ENCODE measurements at places on chromosomes 7 and 10.

DNA sequence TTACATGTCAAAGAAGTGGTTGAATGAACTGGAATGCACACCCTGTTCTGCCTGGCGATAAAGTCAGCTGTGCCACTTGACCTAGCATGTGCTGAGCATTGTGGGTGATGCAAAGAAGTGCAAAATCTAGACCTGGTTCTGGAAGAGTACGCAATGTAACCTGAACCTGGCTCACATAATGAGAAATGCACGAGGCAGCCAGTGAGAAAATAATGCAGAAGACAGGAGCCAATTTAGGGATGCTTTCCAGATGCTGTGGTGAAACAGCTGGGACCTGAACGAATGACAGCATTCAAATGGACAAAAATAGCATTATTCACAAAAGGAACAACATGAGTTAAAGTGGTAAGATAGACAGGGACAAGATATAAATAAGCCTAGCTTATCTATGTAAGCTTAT lies 402.6 kb downstream of the SORCS1 start:
- no peak for DNase-seq

DNA sequence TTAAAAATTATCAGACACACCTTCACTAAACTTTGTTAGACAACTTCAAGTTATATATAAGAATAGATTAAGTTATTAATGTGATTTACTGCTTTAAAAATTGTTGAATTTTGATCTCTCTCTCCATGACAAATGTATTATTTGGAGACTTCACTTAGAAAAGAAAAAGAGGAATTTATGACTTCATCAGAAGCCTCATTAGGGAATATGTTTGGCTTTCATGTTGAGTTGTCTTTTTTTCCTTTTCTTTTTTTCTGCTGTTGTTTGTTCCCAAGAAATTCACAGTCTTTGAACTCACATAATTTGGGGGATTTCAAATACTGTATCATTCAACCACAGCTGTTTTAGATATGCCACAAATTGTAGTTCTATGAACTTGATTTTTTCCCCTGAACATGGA lies 149.5 kb downstream of the PPP1R9A start:
- DNase-seq = no peak

GRCh38 chr7:69906283-69906995 lies 308.2 kb downstream of the AUTS2 start:
- DNase-seq = no peak

- no peak for DNase-seq
These were observed 588.0 kb upstream of the LRRN3 start for GRCh38 chr7:110502888-110503465.

GRCh38 chr10:118442032-118442431 lies 99.9 kb upstream of the FAM204A start:
- DNase-seq = no peak

DNA sequence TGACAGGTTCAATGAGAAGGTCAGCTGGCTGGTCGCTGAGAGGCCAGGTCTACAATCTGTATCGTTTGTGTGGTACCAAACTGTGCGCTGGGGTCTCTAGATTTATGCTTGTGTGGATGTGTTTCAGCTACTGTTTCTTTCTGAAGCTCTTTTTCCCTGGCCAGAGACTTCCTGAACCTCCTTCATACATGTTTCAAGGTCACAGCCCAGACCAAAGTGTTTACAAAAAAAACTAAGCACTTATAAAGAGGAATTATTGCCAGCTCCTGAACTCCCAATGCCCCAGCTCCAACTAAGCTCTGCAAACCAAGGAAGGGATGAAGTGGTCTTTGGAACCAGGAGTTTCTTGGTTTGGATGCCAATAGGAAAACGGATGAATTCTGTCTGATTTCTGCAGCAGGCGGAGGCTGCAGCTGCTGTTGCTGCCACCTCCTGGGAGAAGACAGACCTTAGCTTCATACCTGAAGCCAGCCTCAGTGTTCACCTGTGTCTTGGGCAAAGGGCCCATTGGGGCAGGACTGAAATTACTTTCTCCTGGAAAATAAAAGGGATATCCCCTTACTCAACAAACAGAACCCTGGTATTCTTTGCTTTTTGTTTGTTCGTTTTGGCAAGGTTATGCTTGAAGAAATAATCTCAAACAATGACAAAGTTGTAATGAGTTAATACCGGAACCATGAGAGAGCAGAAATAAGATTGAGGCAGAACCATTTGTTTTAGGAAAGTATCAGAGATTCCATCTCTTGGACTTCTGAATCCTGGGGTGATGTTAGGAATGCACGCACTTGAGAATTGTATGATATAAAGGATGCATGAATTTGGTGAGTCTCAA lies 24.6 kb upstream of the MKLN1 start:
- no peak for DNase-seq

DNA sequence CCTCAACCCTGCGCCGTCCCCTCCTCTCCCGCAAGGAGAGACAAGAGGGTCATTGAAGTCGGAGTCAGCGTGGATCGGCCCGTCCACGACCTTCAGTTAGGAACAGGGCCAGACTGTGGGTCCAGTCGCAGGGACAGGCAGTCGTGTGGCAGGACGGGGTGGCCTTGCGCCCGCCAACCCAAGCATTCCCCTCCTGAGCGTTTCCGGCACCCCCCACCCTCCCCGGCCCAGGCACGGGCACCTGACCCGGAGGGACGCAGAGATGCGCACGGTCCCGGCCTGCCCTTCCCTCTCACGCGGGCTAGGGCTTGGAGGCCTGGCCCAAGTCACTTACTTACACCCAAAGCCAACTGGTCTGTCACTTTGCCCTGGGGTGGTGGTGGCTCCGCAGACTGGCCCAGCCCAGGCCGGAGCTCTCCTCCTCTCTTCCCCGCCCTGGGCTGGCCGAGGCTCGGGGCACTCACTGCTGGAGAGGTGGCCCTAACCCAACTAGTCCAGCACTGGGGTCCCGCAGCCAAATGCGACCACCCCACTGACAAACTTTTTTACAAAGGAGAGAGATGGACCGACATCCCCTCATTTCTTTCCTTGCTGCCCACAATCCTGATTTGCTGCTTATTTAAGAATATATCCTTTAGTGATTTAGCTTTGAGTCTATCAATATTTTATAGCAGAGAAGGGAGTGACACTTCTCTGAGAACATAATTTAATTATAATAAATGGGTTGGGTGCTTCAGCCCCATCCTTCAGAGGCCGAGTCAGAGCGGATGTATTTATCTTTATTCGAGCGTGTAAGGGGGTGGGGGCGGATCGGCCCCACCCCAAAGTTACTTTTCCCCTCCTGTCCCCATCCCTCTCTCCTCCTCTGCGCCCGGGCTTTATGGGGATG lies 1.2 kb upstream of the UNCX start:
- DNase-seq = no peak

DNA sequence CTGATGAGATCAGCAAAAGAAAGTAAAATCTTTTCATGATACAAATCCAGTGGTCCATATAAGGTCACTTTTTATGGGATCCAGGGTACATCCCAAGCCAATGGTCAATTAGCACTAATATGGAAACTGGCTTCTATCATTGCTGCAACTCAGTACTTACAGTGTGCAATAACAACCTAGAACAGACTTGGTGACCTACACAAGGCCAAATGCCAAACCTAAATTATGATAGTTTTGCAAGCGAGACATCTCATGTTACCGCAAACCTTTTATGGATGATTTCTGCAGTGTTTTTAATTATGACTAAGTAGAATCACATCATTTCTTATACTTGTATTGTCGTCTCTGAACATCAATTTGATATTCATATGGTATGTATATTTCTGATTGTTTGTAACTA lies 583.5 kb upstream of the SEMA3D start:
- no peak for DNase-seq

GRCh38 chr7:155222573-155222972 lies 75.1 kb upstream of the INSIG1 start:
- DNase-seq = no peak

DNA sequence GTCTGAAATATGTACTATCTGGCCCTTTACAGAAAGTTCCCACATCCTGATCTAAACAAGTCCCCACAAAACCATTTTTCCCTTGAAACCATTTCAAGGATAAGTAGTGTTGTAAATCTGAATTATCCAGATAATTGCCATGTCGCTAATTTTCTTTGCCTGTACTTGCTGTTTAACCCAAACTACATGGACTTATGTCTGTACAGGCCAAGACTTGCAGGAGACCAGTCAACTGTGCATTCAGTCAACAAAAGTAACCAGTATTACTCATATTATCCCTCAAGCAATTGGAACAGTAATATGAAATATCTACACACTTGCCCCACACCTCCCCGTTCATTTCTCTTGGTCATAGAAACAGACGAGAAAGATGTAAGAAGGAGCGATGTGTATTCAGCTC lies 347.8 kb upstream of the NFE2L3 start:
- no peak for DNase-seq

DNA sequence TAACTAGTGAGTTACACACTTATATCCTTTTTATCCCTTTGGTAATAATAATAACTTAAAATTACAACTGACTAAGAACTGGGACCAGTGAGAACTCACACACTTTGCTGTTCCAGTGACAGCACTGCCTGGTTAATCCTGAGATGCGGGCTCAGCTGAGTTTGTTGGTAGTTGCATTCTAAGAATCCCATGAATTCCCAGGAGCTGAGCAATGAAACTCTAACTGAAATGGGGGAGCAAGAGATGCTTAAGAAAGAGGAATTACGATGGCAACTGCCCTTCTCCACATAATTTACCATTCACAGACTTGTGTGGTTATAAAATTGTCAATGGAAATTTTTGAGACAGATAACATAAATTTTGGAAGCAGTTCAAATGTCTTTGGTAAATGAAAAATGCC lies 659.4 kb downstream of the MAGI2 start:
- no peak for DNase-seq

DNA sequence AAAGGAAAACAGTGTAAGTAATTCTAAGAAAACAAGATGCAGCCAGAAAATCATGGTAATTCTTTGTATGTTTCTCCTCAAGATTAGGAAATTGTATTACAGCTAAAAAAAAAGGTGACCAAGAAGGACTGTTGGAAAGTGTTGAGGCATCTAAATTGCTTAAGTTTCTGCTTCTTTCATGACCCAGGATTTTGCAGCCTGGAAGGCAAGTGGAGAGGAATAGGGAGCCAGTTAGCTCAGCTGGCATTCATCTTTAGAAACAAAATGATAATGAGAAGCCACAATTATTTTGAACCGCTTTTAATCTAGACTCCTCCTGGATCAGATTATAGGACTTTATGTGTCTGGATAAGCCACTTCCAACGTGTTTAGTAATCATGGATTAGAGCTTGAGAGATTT lies 56.8 kb upstream of the TMEM229A start:
- DNase-seq = no peak

- DNase-seq = no peak
These were observed 35.4 kb upstream of the TM9SF3 start for GRCh38 chr10:96622013-96622787.

GRCh38 chr10:28711776-28712175 lies 34.5 kb downstream of the BAMBI start:
- DNase-seq = no peak

DNA sequence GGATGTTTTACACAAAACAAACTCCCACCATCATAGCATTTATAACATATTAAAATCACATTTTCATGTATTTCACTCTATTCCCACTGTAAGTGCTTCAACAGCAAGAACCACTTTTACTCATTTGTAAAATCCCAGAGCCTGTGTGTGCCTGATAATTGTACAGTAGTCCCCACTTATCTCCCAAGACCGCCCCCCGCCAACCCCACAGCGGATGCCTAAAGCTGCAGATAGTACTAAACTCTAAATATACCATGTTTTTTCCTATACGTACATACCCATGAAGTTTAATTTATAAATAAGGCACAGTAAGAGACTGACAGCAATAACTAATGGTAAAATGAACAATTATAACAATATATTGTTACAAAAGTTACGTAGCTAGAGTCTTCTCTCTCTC lies 33.5 kb downstream of the EZH2 start:
- no peak for DNase-seq

DNA sequence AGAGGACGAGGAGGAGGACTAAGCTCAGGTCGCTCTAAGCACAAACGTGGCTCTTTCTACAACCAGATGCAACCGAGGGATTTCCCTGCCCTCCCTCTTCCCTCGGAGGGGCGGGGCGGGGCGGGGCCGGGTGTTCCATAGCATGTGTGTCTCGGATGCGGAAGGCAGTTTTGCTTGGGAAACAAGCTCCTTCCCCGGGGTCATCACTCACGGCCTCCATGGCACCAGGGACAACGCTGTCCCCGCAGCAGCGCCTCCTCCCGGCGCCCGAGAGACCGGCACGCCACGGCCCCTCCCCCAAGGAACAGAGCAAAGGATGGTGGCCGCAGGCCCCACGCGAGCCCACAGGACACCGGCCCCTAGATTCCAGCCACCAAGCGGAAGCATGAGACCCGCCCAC lies 110.5 kb downstream of the PAXIP1 start:
- DNase-seq = no peak

GRCh38 chr7:92641921-92642511 lies 51.8 kb upstream of the FAM133B start:
- DNase-seq = peak; percentile 80

DNA sequence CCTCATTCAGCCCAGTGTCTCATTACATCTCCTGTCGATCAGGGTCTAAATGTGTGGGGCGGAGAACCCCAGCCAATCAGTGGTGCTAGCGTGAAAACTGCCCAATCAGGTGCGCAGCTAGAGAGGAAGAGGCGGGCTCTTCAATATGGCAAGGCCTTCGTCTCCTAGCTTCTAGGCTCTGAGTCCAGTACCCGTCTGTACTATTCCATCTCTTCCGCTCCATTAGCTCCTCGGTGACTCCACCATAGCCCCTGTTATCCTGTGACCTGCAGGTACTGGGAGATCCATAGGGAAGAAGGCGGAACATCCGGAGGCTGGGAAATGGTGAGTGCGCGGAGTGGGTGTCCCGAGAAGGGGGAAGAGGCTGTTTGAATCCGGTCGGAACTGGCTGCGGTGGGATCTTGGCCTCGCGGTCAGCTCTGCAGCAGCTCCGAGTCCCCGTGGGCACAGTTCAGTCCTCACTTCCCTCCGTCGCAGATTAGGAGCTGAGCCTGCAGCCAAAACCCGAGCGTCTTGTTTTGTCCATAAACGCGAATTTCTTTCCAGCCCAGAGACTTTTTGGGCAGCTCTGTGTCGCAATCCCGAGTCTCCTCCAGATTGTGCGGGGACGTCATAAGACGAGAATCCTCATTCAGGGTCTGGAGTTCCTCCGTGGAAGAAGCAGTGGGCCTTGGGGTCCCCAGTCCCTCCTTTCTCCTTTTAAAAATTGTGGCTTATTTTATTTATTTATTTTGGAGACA lies at the start of gene ZNF727:
ZNF727 (plus strand) TSS at position 134 of the 740 bp plus-strand sequence; CDS start at position 322, 188 bp downstream.
- peak; percentile 48 for DNase-seq
